A375 (cell line): ENCODE measurements at places on chromosomes 2 and 18. TPM values are rescaled to one million over a fixed set of nuclear protein-coding genes. Genes with fewer than 3 reads are reported as not detected.

Gene SP9
- not detected in 2 replicates for total RNA-seq

Gene GALNT13
- 3.8 and 5.2 TPM in 2 replicates for total RNA-seq

Gene ICOS
- not detected in 2 replicates for total RNA-seq

Gene HOXD11
- 0.93 TPM in 1 of 2 replicates, not detected in the other for total RNA-seq

Gene GATA6
- total RNA-seq, result 4.2 and 4.3 TPM in 2 replicates
